CD4-positive, alpha-beta T cell treated with Interleukin-6 at 100 ng/mL for 8 hours (primary cell): ENCODE measurements at places on chromosomes 6 and 20.

- no peak for DNase-seq
Observed at GRCh38 chr6:159068904-159069578, 24.2 kb upstream of the TAGAP start.

DNA sequence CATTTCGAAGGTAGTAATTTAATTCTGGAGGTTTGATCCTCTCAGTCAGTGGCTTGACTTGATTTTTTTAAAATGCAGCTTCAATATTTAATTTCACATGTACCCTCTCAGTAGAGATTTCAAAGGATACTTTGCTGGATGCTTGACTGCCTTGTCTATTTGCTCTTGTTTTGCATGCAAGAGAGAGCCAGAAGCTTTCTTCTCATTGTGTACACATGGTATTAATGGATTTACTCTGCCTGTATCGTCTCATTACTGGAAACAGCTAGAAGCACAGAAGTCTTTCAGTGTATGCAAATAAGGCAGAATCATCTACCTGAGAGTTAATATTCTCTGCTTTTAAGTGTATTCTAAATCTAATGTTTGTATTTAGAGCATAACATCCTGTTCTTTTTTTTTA, 84.3 kb upstream of the FOXO3 start:
- no peak for DNase-seq

- DNase-seq = no peak
Observed at GRCh38 chr6:54710456-54710855, 136.1 kb upstream of the FAM83B start.

GRCh38 chr20:2576317-2576727, 39.9 kb downstream of the TMC2 start:
- no peak for DNase-seq

DNA sequence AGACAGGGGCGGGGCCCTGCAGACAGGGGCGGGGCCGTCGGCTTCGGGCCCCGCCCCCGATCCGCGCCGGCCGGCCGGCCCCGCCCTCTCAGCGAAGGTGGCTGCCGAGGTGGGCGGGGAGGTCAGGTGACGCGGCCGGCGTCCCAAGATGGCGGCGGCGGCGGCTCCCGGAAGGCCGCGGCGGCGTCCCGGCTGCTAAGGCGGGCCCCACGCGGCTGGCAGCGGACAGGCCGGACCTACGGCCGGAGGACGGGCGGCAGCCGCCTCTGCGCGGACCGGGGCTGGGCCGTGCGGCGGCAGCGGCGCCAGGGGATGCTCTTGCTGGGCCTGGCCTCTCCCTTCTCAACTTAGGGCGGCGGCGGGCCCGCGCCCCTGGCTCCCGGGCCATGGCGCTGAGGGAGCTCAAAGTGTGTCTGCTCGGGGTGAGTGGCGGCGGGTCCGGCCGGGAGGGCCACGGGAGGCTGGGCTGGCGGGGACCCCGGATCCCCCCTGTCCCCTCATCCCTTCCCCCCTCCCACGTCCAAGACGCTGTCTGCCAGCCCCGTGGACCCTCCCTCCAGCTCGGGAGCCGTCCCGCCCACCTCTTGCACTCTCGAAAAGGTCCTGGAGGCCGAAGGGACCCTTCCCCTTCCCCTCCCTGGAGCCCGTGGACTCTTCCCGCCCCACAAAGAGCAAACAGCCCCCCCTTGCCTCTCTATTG, at the start of gene RAB22A:
TSS of gene RAB22A (plus strand) at position 125 of the 700 bp plus-strand sequence. CDS start at position 387, 262 bp downstream.
- peak; percentile 78 for DNase-seq

GRCh38 chr6:167827583-167828324, 1.0 kb downstream of the AFDN start:
- no peak for DNase-seq

GRCh38 chr6:5308066-5308465, 46.8 kb downstream of the FARS2 start:
- DNase-seq = no peak

DNA sequence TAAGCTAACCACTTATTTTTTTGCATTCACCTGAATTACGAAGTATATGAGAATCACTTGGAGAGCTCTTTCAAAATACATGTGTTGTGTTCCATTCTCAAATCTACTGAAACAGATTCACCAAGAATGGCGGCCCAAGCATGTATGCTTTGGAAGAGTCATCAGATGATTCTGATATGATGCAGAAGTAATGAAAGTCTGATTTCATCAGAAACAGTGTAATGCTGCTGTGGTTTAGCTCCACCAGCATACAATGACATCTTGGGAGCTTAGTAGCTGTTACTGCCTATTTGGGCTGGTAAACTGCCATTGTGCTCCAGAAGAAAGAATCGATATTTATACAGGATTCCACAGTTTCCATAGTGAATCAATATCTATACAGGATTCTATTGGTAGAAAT, 52.9 kb downstream of the UBR2 start:
- DNase-seq = no peak

DNA sequence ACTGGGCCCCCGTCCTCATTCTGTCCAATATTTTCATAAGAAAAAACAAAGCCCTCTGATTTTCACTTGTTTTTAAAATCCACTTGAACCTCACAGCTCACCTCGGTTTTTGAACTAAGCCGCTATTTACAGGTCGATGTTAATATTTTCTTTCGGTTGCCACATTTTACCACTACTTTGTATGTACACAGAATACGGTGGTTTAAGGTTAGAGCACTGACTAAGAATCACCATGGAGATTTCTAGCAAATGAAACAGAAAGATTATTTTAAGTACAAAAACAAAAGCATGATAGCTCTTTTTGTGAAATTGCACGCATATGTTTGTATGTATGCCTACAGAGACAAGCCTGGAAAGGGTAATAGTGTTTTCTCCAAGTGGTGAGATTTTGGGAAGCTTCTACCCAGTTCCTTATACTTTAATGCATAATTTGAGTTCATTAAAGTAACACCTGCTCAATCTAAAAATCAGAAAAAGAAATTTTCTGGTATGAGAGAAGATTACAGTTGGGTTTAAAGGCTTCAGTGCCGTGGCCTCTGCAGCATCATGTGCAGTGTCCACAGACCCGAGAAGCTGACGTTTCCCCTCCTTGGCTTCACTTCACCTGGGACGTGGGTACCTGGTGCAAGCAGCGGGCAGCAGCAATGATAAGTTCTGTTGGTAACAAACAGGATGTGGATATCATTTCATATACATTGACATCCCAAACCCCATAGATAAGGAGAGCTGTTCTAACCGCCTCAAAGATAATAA, 144.0 kb downstream of the UST start:
- no peak for DNase-seq

GRCh38 chr6:87716928-87717614, 15.0 kb upstream of the AKIRIN2 start:
- no peak for DNase-seq
